ENCODE measurements at places on chromosomes 7 and 10.

GRCh38 chr10:114519306-114519669 lies 115.0 kb upstream of the AFAP1L2 start:
- DNase-seq: no peak

- no peak for DNase-seq
Measured at GRCh38 chr7:101563943-101564777, 64.9 kb downstream of the MYL10 start.

GRCh38 chr10:43250615-43251418 lies 16.0 kb downstream of the RASGEF1A start:
- no peak for DNase-seq

DNA sequence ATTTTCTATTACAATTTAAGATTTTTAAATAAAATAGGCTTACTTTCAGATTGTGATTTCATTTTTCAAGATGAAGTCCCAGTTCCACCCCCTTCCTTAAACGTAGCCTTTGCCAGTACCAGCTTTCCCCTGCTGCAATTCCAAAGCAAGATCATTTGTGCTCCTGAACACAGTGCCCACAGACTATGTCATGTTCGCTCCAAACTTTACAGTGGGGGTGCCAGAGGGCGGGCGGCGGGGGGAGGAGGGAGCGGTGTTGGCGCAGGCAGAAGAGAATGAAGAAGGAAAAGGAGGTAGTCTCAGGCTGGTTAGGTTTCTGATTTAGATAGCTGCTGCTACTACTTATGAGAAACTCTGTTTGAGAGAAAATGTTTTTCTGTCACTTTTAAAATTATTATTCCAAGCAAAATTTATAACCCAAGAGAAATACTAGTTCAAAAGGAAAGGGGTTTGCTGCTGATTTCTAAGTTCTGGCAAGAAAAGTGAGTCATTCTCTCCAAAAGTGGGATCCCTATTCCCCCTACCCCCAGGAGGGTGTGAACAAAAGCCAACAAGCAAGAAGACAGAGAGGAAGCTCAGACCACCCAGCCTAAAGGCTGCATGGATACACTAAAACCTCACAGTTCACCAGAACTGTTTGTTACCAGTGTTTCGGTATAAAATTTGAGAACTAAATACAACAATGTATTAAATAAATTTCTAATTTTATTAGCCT lies 109.6 kb downstream of the SRPK2 start:
- DNase-seq: no peak

- no peak for DNase-seq
Measured at GRCh38 chr10:83917537-83918506, 221.5 kb upstream of the GHITM start.

- DNase-seq: no peak
Measured at GRCh38 chr10:58956926-58957325, 219.5 kb upstream of the PHYHIPL start.

DNA sequence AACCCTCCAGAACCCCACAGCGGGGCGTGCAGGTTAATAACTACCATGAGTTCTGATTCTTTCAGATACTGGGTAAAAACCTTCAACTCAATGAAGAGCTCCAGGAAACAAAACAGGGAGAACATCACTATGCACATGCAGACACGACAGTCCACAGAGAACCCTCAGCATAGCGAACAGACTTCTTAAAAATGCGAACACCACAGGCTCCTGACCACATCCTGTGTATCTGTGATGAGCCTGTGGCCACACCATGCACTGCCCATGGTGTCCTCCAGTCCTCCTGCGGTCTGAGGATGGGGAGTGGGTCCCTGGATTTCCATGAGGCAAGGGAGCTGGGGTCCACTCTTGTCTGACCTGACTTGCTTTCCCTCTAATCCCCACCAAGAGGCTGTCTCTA lies 107.2 kb downstream of the COBL start:
- no peak for DNase-seq

GRCh38 chr7:40120020-40120419 lies 14.4 kb downstream of the MPLKIP start:
- no peak for DNase-seq

DNA sequence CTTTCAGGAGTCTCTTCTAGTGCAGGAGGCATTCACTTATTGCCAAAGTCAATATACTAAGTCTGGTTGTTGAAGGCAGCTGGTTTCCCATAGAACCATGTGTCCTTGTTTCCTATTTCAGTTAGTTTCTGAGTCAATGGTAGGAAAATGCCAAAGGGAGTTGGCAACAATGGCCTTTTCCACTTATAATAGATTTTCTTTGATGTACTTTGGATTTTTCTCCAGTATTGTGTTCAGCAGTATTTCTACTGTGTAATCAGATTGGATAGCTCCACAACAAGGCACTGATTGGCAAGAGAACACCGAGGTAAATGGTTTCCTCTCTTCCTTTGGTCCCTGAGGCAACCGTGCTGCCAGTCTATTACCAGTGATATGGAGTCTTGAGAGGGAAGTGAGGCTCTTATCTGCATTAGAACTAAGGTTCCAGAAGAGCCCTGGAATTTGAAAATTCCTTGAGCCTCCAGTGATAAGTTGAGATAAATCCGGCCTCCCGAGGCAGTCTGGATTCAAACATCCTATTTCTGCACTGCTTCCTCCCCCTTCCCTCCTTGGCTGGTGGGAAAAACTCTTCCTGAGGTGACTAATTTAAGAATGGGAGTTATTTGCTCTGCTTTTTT lies 7.9 kb upstream of the SEPTIN7 start:
- no peak for DNase-seq

DNA sequence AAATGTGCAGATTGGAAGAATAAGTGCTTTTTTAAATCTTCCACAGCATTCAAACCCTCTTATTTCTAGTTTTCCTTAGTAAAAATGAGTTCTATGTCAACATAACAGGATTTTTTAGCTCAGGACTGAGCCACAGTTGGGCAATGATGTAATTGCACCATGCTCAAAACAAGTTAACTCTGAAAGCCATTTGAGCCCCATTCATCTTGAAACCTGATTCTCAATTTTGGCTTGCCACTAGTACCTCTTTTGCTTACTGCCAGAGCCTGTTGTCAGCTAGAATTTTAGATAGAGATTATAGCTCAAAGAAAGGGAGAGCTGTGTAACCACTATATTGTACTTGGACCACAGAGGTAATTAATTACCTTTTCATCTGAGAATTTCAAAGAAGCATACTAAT lies 1028.5 kb upstream of the PHF14 start:
- DNase-seq: no peak

DNA sequence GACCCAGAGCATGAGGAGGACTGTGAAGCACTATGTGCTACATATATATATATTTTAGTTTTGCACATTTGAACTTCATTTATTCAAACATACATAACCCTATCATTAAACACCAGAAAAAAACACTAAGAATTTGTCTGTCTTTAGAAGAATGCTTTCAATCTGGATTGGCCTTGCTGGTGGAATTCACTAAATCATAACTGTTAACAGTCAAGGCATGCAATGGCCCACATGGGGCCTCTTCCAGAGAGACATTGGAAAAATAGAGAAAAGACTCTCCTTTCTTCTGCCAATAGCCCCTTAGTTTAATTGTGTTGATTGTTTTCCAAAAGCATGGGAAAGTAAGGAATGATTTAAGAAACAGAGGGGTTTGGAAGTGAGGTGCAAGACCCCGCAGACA lies 77.9 kb downstream of the MRPL32 start:
- no peak for DNase-seq

DNA sequence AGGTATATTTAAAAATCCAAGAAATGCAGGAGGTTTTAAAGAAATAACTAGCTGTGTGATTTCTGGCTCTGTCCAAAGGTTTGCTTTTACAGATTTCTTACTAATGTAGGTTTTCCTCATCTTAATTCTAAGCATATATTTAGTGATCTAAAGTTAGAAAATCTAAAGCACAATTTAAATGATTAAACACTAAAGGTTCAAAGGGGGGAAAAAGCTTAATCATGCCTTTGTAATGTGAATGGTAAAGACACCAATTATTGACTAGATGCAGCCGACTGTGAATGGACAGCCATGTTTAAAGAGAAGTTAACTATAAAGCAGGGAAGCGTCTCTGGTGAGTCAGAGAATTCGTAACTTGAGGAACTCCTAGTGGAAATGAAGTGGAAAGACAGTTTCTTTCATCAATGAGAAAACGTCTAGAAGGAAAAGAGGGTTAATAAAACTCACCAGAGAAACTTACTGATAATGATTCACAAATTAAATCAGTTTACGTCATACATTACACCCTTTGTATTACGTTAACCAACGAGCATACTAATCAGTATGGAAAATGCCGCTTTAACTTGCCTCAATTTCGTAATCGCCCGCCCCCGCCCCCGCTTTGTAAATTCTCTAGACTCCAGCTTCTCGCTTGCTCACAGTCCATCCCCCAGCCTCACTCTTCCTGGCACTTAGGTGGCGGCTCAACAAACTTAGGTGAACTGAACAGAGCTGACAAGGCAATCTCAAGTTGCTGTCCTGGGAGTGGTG lies 1.1 kb upstream of the HBP1 start:
- no peak for DNase-seq

- DNase-seq: no peak
Measured at GRCh38 chr7:121639705-121640104, 233.3 kb upstream of the PTPRZ1 start.

- no peak for DNase-seq
Measured at GRCh38 chr10:128978211-128978610, 488.8 kb upstream of the MGMT start.

DNA sequence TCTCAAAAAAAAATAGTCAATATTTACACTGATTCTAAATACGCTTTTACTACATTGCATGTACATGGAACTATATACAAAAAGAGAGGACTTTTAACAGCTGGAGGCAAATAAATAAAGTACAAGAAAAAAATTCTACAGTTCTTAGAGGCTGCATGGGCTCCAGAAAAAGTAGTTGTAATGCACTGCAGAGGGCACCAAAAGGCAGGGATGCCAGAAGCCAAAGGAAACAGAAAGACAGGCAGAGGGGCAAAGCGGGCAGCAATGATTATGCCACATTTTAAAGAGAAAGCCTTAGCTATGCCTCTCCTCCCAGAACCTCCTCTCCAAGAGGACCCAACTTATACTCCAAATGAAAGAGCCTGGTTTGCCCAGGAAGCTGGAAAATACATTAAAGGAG lies 11.6 kb upstream of the ADCK2 start:
- DNase-seq: no peak

DNA sequence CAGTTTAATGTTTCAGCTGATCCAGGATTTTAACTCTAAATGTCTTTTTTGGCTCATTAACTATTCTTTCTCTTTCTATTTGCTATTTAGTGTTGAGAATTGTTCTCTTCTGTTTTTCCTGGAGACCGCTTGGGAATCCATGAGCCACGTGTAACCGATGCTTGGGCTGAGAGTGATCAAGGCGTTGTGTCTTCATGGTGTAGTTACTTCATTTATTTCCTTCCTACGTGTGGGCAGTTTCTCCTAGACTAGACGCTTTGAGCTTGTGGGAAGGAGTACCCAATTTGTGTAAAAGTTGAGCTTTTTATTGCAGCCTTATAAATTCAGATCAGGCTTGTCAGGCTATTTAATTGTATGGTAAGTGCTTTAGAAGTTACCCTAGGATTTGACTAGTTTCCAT lies 2.9 kb downstream of the EIF3B start:
- DNase-seq: no peak

DNA sequence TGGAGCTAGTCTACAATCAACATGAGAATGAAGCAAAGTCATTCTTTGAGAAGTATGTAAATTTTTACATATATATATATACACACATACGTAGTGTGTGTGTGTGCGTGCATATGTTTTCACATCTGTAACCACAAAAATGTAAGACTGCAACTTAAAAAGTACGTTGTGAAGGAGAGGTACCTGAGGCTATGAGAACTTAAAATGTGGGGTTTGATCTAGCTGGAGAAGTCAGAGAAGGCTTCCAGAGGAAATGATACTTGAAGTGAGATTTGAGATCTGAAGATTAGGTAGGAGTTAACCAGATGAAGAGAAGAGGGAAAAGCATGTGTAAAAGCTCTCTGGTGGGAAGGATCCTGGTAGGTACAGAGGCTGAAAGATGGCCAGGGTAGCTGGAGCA lies 5.8 kb downstream of the TAF5 start:
- no peak for DNase-seq

- no peak for DNase-seq
Measured at GRCh38 chr7:73679709-73680108, 3.5 kb downstream of the DNAJC30 start.

GRCh38 chr10:53697038-53697437 lies 924.5 kb upstream of the MBL2 start:
- DNase-seq: no peak

- no peak for DNase-seq
Measured at GRCh38 chr10:49408519-49409306, 12.8 kb upstream of the DRGX start.

DNA sequence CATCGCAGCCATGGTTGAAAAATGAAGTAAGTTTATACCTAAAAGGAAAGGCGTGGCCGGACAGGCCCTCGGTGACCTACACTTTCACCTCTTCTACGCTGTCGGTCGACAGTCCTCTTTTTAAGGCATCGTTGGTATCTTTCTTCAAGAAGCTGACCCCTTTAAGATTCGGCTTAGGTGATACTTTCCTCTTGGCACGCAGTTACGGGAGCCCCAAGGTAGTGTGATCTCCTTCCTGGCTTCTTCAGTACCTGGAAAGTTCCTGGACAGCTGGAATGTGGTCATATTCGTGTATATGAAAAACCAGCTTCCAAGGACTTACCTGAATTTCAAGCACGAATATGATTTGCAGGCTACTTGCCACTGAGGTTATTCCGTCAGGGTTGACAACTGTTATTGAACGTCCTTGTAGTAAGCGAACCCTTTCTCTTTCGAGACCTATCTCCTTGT lies 885 bp upstream of the SYPL1 start:
- no peak for DNase-seq

DNA sequence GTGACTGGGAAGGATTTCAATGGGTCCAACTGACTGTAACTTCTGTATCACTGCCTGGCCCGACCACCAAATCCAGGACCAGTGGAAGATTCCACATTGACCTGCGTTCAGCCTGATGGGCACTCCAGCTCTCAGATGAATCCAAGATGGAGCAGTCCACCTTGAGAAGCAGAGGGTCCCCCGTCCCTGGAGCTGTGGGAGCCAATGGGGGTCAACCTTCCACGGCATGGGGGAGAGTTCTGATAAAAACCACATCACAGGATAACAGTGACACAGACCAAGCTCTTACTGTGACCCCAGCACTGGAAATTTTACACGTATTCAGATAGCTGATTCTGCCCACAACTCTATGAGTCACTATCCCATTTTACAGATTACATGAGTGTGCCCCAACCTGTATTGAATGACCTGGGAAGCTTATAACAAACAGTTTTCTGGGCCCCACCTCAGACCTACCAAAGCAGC lies 11.2 kb downstream of the ZCCHC24 start:
- DNase-seq: no peak

DNA sequence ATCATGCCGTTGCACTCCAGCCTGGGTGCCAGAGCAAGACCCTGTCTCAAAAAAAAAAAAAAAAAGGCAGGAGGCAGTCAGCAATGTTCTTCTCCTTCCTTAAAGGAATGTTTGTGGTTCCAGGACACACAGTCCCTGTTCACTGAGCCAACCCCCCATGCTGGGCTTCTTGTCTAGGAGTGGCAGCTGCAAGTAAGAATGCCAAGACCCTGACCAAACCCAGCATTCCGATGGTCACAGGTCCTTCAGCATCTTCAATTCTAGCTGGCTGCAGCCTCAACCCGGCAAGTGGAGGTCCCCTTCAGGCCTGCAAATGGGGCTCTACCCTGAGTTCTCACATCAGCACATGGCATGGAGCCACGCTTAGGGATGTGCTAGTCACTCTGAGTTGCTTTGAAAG lies 38.2 kb upstream of the CUX1 start:
- no peak for DNase-seq

GRCh38 chr7:152884321-152884720 lies 124.8 kb downstream of the ACTR3B start:
- DNase-seq: no peak

- no peak for DNase-seq
Measured at GRCh38 chr10:72847681-72848080, 45.9 kb upstream of the OIT3 start.
